Motor neuron (in vitro differentiated cells): ENCODE measurements at places on chromosomes 16 and 17. TPM values are rescaled to one million over a fixed set of nuclear protein-coding genes. Genes with fewer than 3 reads are reported as not detected.
A peak's percentile ranks its signal among the peaks of the same experiment; 100 is the strongest.

Gene NUDT7
- total RNA-seq = 6.0 and 10.0 TPM in 2 replicates

Gene KLHL10
- total RNA-seq = 0.21 and 0.74 TPM in 2 replicates

Gene SEZ6
- total RNA-seq = 1.3 and 1.5 TPM in 2 replicates

DNA sequence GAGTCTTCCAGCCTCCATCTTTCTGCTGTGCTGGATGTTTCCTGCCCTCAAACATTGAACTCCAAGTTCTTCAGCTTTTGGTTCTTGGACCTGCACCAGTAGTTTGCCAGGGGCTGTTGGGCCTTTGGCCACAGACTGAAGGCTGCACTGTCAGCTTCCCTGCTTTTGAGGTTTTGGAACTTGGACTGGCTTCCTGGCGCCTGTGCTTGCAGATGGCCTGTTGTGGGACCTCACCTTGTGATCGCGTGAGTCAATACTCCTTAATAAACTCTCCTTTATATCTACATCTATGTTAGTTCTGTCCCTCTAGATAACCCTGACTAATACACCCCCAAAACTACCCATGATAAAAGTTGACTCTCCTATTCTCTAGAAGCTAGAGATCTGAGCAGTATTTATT is 7.6 kb upstream of the CD300A start:
- ATAC-seq = no peak

DNA sequence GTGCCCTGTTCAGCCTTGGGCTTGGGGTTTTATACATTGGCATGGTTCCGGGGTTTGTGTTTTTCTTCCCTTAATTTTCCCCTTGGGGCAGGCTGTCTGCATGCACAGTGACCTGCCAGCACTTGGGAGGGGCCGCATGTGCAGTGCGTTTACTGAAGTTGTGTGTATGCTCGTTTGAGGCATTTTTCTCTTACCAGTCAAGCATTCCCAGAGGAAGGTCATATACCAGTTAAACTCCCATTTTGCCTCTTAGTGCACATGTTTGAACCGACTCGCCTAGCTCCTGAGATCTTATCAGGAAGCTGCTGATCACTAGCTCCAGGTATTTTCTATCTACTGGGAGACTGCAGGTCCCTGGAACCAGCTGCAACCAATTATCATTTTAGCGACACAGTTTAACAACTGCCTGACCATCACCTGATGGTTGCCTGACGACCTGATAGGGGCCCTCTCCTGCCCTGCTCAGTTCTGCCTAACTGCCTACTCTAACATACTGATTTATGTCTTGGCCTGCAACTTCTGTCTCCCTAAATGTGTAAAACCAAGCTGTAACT is 51.4 kb downstream of the MFSD11 start:
- peak; percentile 52 for ATAC-seq

GRCh38 chr17:69454051-69454450 is 39.6 kb downstream of the MAP2K6 start:
- ATAC-seq = no peak

DNA sequence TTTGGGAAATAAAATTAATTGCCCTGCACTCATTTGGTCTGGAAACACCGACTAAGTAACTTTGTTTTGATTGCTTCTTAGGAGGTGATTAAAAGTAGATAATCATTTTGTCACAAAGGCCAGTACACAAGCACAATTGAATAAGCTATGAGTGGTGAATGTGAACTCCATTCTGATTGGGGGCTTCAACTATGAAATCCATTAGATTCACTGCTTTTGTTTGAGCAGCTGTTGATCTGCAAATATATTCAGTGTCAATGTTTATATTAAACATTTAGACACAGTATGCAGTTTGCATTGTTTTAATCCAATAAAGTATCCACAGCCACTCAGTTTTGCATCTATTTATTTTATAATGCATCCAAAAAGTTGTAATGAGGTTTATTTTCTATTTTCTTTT is 817.5 kb downstream of the CDH11 start:
- ATAC-seq = no peak
